ENCODE measurements at places on chromosomes 5 and 9. TPM values are rescaled to one million over a fixed set of nuclear protein-coding genes. Genes with fewer than 3 reads are reported as not detected.

The GCNT4 gene
- total RNA-seq: 1.8 TPM

The ENTPD2 gene
- total RNA-seq: under 0.01 TPM

- no peaks in the 10 kb centered on the region for H3K27me3 ChIP-seq
- peak; percentile 93 for DNase-seq
These were observed 795 bp upstream of the PJA2 start for GRCh38 chr5:109410389-109411148.

The ZDHHC11B gene
- total RNA-seq: under 0.01 TPM

GRCh38 chr5:90111364-90112032 lies 298.1 kb downstream of the CETN3 start:
- no peak overlapping the region for H3K27ac ChIP-seq
- no peaks in the 10 kb centered on the region for H3K27me3 ChIP-seq
- no peak overlapping the region for H3K4me3 ChIP-seq
- no peaks in the 10 kb centered on the region for H3K36me3 ChIP-seq

- peaks cover 3% of the 10 kb centered on the region for H3K36me3 ChIP-seq
- H3K27me3 ChIP-seq: no peaks in the 10 kb centered on the region
- DNase-seq: peak; percentile 8
These were observed 67.6 kb downstream of the SMARCA2 start for GRCh38 chr9:2082772-2083171.

DNA sequence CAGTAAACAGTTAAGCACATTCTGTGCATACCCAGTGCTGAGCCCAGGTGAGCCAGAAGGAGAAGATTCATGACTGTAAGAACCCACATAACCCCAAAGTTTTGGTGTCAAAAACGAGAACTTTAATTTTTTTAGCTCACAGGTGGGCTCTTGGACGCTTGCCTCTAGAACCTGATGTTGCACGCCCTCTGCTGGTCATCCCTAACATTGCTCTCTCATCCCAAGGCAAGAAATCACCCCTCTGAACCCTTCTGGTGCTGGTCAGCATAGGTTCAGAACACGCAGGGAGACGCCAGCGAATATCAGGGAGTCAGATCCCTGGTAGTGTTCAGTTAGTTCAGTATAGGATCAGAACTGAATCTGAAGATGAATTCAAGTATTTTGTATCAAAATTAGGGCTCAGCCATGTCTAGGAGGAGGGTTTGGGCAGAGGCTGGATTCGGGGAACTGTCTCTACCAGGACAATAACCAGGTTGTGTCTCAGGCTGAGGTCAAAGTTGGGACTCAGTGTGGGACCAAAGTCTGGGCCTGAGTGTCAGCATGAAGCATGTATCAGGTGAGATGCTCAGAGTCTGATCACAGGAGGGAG lies 4.1 kb upstream of the DNAJB5 start:
- no peak overlapping the region for H3K27ac ChIP-seq
- DNase-seq: peak; percentile 44
- peaks cover 2% of the 10 kb centered on the region for H3K4me1 ChIP-seq
- H3K4me3 ChIP-seq: no peak overlapping the region

The UBLCP1 gene
- 13.9 TPM for total RNA-seq

The FREM1 gene
- under 0.01 TPM for total RNA-seq

The BTNL8 gene
- not detected for total RNA-seq

The DTWD2 gene
- total RNA-seq: 5.4 TPM

DNA sequence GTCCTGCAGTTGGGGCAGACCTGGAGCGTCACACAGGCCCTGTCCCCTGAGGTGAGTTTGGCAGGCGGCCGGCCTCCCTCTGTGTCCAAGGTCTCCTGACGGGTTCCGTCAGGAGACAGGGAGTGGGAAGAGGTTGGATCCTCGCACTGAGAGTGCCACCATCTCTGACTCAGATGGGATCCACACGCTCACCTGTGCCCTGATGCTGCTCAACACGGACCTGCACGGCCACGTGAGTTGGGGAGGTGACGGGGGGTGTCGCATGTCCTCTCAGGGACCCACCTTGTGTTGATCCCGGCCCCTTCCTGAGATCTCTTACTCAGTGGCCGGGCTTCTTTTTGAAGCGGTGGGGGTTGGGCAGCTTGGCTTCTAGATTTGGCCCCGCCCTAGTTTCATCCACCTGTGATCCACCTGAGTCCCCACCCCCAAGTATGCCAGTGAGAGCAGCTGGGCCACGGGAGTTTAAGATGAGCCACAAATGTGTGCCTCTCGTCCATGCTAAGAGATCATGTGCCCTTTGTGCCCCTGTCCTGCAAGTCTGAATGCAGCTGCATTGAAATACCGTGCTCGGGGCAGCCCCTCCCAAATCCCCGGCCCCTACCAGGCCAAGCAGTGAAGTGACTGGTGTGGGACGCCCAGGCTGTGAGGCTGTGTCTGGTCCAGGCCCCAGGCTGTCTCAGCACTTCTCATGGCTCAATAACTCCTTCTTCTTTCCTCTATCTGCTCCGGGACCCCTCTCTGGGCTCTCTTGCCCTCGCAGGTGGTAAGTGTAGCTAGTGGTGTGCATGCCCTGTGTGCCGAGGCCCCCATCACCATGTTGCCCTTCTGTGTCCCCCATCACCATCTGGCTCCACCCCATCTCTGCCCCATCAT lies 27.2 kb downstream of the PSD2 start:
- H3K36me3 ChIP-seq: no peaks in the 10 kb centered on the region
- no peaks in the 10 kb centered on the region for H3K27me3 ChIP-seq
- no peaks in the 10 kb centered on the region for H3K4me1 ChIP-seq
- no peak overlapping the region for H3K4me3 ChIP-seq

The TMEM38B gene
- total RNA-seq: 18.0 TPM

The CRB2 gene
- not detected for total RNA-seq
